ENCODE measurements at places on chromosomes 2 and 18.
A peak's percentile ranks its signal among the peaks of the same experiment; 100 is the strongest.

GRCh38 chr2:97706112-97706511, 7.3 kb upstream of the ZAP70 start:
- no peak for DNase-seq
- no peak overlapping the region for H3K4me3 ChIP-seq
- no peak overlapping the region for H3K27ac ChIP-seq
- peaks cover 9% of the 10 kb centered on the region for H3K4me1 ChIP-seq

GRCh38 chr2:237299906-237300305, 114.1 kb downstream of the COL6A3 start:
- peaks cover 4% of the 10 kb centered on the region for H3K4me1 ChIP-seq
- no peak overlapping the region for H3K4me3 ChIP-seq
- DNase-seq = no peak
- no peak overlapping the region for H3K27ac ChIP-seq
- H3K27me3 ChIP-seq = no peaks in the 10 kb centered on the region
- H3K36me3 ChIP-seq = peaks cover 9% of the 10 kb centered on the region

GRCh38 chr2:74052732-74053710, 68.3 kb downstream of the TET3 start:
- H3K4me3 ChIP-seq = no peak overlapping the region
- no peak overlapping the region for H3K27ac ChIP-seq
- peaks cover 32% of the 10 kb centered on the region for H3K4me1 ChIP-seq

GRCh38 chr18:26630596-26630995, 82.2 kb upstream of the KCTD1 start:
- peaks cover 12% of the 10 kb centered on the region for H3K36me3 ChIP-seq
- H3K27me3 ChIP-seq = no peaks in the 10 kb centered on the region
- H3K27ac ChIP-seq = no peak overlapping the region
- DNase-seq = no peak
- no peaks in the 10 kb centered on the region for H3K4me1 ChIP-seq

GRCh38 chr2:152861349-152861942, 143.0 kb downstream of the ARL6IP6 start:
- peak; percentile 45 for DNase-seq
- H3K27ac ChIP-seq = no peak overlapping the region
- H3K4me3 ChIP-seq = no peak overlapping the region
- peaks cover 21% of the 10 kb centered on the region for H3K4me1 ChIP-seq
- H3K27me3 ChIP-seq = no peaks in the 10 kb centered on the region

DNA sequence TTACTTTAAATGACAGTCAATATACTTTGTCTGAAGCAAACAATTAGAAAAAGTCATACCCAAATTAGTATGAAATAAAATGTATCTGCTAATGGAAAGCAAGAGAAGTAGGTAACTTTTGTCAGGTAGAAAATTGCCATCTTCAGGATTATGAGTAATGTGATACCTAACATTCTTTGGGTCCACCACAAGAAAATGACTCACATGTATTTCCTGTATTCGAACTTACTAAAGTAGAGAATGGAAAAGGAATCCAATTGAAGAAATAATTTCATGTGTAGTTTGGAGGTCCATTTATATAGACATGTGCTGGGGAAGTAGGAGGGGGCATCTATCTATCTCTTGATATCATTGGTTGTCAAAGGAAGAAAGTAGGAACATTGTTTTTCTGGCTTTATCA, 636.2 kb upstream of the CHAC2 start:
- H3K27ac ChIP-seq = no peak overlapping the region

DNA sequence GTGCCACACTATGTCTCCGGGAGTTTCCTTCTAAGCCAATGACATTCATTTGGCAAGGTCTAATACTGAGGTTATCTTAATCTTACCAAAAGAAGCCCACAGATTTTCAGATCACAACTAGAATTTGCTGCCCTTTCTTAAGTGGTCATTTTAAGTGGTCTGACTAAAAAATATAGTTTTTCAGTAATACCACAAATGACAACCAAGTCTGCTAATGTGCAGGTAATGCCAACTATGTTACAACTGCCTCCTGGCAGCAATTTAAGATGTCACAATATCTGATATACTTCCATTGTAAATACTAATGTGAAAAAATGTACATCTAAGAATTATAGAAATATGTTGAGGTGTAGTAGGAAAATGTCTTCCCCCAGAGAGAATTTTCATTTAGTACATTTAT, 49.3 kb downstream of the USP37 start:
- peaks cover 56% of the 10 kb centered on the region for H3K36me3 ChIP-seq
- no peaks in the 10 kb centered on the region for H3K4me1 ChIP-seq
- no peak for DNase-seq
- H3K27me3 ChIP-seq = no peaks in the 10 kb centered on the region
- H3K27ac ChIP-seq = no peak overlapping the region

DNA sequence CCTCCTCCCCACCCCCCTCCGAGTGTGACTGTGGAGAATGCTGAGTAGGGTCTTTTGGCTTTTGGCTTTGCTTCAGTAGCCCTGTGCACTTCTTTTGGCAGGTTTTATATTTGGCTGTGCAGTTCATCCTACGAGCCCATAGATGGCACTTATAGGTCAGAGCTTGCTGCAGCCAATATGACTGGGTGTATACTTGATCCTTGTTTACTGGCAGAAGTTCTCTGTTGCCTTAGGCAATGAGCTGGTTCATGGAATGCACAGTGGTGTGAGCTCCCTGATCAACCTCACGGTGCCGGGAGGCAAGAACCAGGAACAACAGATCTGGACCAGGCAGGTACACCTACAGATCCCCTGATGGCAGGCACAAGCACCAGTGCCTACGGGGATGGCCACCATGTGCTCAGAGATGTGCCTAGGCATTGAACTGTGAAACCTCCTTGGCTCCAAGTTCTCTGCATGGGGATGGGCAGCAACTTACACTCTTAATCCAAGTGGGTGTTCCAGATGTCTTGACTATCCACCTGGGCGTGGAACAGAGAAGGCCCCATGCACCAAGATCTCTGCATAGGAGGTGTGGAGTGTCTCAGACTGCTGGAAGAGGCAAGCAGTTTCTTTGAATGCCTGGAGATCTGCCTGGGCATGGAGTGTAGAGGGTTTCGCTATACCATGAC, 190.4 kb downstream of the KIAA1328 start:
- H3K36me3 ChIP-seq = peaks cover 38% of the 10 kb centered on the region
- no peaks in the 10 kb centered on the region for H3K4me1 ChIP-seq
- no peak overlapping the region for H3K27ac ChIP-seq
- H3K4me3 ChIP-seq = no peak overlapping the region
- no peak for DNase-seq

- no peak overlapping the region for H3K4me3 ChIP-seq
- peak overlapping the region; percentile 7 for H3K27ac ChIP-seq
- peaks cover 12% of the 10 kb centered on the region for H3K4me1 ChIP-seq
- DNase-seq = no peak
Measured at GRCh38 chr18:7980656-7981055, 413.5 kb downstream of the PTPRM start.

DNA sequence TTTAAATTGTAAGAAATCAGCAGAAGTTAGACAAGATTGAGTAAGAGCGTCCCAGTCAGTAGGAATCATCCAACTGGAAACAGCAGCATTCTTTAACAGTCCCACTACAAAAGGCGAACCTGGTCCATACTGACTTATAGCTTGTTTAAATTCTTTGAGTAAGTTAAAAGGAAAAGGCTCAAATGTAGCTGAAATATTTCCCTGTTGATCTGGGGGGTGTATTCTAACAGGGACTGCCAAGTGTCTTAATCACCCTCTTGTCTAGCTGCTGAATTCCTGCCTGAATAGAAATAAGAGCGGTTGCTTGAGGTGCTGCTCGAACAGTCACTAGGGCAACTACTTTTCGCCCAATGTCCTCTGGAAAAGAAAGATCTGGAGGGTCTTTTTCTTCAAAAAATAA, 56.4 kb upstream of the FMNL2 start:
- peaks cover 6% of the 10 kb centered on the region for H3K36me3 ChIP-seq
- H3K4me3 ChIP-seq = no peak overlapping the region
- H3K4me1 ChIP-seq = peaks cover 4% of the 10 kb centered on the region
- DNase-seq = no peak
- H3K27ac ChIP-seq = no peak overlapping the region

GRCh38 chr2:190791347-190791975, 89.2 kb upstream of the GLS start:
- no peak overlapping the region for H3K27ac ChIP-seq
- no peaks in the 10 kb centered on the region for H3K36me3 ChIP-seq
- H3K27me3 ChIP-seq = no peaks in the 10 kb centered on the region
- peaks cover 15% of the 10 kb centered on the region for H3K4me1 ChIP-seq
- no peak for DNase-seq
- no peak overlapping the region for H3K4me3 ChIP-seq

DNA sequence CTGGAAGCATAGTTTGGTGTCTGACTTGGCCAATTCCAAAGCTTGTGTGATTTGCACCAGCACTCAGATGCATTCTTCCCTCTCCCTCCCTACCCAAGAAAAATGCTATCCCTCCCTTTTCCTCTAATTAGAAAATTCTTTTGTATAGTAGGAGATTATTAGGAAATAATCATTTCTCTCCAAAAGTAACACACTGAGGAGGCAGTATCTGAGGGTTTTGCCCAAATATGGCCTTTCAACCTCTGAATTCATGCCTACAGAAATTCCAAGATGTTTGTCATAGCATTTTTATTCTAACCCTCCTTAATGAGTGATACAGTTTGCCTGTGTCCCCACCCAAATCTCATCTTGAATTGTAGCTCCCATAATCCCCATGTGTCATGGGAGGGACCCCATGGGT, 5.0 kb upstream of the TMEM18 start:
- no peak for DNase-seq
- H3K27ac ChIP-seq = no peak overlapping the region
- peak overlapping the region; percentile 27 for H3K4me3 ChIP-seq
- no peaks in the 10 kb centered on the region for H3K27me3 ChIP-seq
- peaks cover 41% of the 10 kb centered on the region for H3K36me3 ChIP-seq
- H3K4me1 ChIP-seq = peaks cover 41% of the 10 kb centered on the region

DNA sequence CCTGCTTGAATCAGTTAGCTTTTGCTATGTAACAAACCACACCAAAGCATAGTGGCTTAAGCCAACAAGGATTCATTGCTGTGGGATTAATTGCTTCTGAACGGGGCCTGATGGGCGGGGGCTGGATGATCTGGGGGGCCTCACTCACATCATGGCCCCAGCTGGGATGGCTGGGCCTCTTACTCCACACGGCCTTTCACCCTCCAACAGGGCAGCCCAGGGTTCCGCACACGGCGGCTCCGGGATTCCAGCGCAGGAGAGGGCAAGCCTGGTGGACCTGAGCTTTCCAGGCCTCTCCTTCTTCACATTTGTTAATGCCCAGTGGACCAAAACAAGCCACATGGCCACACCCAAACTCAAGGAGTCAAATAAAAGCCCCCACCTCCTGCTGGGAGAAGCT, 86.3 kb upstream of the PHLPP1 start:
- no peaks in the 10 kb centered on the region for H3K27me3 ChIP-seq
- no peak overlapping the region for H3K27ac ChIP-seq
- no peak for DNase-seq
- H3K4me1 ChIP-seq = peaks cover 11% of the 10 kb centered on the region
- H3K4me3 ChIP-seq = no peak overlapping the region

DNA sequence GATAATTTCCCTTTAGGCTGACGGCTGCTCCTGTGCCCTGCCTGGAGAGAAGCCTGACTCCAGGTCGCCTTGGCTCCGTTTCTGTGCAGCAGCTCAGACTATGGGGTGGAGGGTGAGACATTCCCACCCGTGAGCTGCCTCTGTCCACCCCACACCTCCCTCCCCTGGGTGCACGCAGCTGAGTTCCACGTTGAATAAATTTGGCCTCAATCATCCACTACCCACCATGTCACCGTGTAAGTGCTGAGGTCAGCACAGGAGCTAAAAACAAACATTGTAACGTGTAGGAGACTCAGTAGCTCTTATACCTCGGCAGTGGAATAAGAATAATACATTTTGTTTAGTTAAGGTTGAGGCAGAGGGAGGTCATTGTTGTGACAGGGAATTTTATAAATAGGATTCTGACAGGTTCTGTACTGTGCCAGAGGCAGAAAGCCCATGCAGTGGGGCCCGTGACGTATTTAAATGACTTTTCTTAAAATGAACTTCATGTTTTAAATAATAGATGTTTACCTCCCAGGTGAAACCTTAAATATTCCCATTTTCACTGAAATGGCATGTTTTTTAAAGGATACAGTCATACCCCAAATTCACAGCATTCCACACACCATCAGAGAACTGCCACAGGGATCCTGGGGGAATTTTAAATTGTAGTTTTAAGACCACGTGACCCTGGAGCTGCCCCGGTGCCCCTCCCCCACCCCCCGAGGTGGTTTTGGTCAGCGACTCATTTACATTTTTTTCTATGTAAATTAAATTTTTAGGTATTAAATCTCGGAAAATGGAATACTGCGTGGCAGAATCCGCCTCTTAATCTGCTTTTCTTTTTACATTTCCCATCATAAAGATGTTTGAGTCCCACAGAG, 50.2 kb downstream of the NFATC1 start:
- no peak overlapping the region for H3K27ac ChIP-seq
- H3K27me3 ChIP-seq = no peaks in the 10 kb centered on the region
- no peaks in the 10 kb centered on the region for H3K36me3 ChIP-seq
- peaks cover 5% of the 10 kb centered on the region for H3K4me1 ChIP-seq
- DNase-seq = no peak
- no peak overlapping the region for H3K4me3 ChIP-seq

DNA sequence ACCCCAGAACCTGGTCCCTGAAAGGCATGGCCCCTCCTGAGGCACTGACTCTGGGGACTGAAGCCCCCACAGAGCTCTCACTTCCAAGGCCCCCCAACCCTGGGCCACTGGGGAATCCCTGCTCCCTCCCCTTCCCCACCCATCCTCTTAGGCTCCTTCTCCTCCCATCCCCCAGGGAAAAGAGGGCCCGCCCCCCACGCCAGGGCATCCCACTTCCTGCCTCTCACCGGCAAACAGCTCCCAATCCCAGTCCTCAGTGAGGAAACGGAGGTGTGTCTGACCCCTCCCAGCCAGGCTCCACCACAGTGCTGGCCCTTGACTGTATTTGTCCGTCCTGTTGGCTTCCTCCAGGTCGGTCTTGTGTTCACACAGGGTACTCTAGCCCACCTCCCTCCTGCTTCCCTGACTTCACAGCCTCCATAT, 35.0 kb upstream of the PTMA start:
- no peaks in the 10 kb centered on the region for H3K27me3 ChIP-seq
- no peak for DNase-seq
- peak overlapping the region; percentile 81 for H3K4me3 ChIP-seq
- peaks cover 30% of the 10 kb centered on the region for H3K4me1 ChIP-seq

Measured in neural crest cell (in vitro differentiated cells).